Naive B cell (primary cell): ENCODE measurements at places on chromosomes 3 and 15. TPM values are rescaled to one million over a fixed set of nuclear protein-coding genes. Genes with fewer than 3 reads are reported as not detected.

GRCh38 chr15:81886591-81886990 lies 159.2 kb downstream of the MEX3B start:
- no peaks in the 10 kb centered on the region for H3K36me3 ChIP-seq
- H3K4me1 ChIP-seq = no peaks in the 10 kb centered on the region
- H3K27me3 ChIP-seq = peaks cover 7% of the 10 kb centered on the region
- no peak overlapping the region for H3K27ac ChIP-seq
- H3K4me3 ChIP-seq = no peak overlapping the region

- peak overlapping the region; percentile 77 for H3K4me3 ChIP-seq
- H3K4me1 ChIP-seq = peaks cover 35% of the 10 kb centered on the region
- H3K27me3 ChIP-seq = no peaks in the 10 kb centered on the region
- H3K36me3 ChIP-seq = no peaks in the 10 kb centered on the region
- H3K27ac ChIP-seq = peak overlapping the region; percentile 78
- peak; percentile 51 for DNase-seq
Observed at GRCh38 chr15:52261498-52262242, 33.9 kb downstream of the MYO5C start.

- H3K4me3 ChIP-seq = no peak overlapping the region
- H3K27me3 ChIP-seq = no peaks in the 10 kb centered on the region
- H3K27ac ChIP-seq = no peak overlapping the region
- H3K36me3 ChIP-seq = no peaks in the 10 kb centered on the region
Observed at GRCh38 chr3:191985691-191986090, 524.7 kb downstream of the PYDC2 start.

DNA sequence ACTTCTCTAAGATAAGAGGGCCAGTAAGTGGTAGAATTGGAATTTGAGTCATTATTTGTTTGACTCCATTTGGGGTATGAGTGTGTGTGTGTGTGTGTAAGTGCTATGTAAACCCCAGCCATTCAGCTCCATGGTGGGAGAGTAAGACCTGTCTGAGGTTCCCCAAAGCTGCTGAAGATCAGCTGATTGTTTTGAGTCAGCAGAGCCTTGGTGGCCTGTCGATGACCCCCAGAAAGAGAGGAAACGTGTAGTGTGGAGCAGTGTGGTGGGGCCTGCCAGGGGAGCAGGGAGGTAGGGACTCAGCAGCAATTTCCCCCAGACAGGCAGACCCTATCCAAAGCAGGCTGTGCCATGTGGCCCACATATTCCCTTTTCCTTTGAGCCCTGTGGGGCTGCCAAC lies 5.3 kb downstream of the DVL3 start:
- no peaks in the 10 kb centered on the region for H3K27me3 ChIP-seq
- peaks cover 49% of the 10 kb centered on the region for H3K4me1 ChIP-seq
- DNase-seq = no peak
- H3K27ac ChIP-seq = no peak overlapping the region

The KLF15 gene
- not detected for polyA plus RNA-seq

The PP2D1 gene
- 1.1 TPM for polyA plus RNA-seq

The TGM5 gene
- not detected for polyA plus RNA-seq

The FAM107A gene
- not detected for polyA plus RNA-seq
